ENCODE measurements at places on chromosomes 7 and 10.

DNA sequence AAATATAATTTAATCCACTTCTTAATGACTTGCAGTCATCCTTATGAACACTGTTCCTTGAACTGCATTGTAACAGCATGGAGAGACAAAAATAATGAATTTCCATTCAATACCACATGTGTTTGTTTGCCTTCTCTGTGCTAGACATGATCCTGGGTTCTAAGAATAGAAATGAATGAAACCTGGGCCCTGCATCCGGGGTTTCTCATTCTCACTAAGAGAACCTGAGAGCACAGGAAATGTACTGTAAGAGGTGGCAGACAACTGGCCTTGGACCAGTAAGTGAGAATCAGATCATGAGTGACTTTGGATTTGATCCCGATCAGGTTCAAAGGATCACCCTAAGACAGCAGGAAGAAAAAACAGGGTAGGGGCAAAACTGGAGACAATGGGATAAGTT, 37.2 kb upstream of the CUL1 start:
- no peak for DNase-seq

- no peak for DNase-seq
Measured at GRCh38 chr7:5296611-5297226, 14.0 kb downstream of the SLC29A4 start.

DNA sequence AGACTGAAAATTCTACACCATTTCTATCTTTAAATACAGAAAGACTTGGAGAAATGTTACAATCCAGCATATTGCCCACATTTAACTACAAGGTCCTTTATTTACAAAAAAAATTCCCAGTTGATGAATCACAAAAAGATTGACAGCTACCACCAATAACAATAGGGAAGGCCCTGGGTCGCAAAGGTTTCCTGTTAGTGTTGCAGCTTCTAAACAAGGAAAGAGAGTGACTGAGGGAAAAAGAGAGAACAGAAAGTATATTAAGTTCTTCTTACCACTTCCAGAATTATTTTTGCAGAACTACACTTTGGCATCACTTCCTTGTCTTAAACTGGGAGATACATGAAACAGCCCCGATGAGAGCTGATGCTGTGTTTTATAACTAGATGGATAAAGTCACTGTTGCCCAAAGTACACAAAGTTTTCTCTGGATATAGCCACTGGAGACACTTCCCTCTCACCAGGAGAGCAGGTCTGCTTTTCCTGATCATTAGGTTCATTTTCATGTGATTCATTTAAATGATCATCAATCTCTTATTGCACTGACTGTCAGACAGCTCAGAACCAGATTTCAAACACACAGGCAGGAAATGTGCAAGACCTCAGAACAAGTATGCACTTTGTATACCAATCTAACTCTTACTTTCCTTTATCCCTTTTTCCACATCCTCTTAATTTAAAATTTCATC, 57.0 kb downstream of the SHTN1 start:
- peak; percentile 6 for DNase-seq

DNA sequence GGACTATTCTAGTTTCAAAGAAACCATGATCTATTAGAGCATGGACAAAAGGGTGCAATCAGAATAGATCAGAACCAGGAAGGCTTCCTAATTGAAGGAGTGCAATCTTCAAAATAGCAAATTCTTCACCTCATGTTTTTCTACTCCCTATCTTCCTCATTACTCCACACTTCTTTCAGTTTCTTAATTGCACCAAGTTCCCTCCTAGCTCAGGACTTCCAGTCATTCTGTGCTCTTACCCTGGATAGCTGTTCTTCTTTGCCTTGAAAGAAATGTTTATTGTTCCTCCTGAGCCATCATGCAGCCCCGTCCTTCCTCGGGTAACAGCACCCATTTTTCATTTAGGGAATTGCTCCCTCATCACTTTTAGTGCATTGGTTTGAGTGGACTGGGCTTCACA, 23.1 kb downstream of the TRPV5 start:
- no peak for DNase-seq

- DNase-seq: no peak
Measured at GRCh38 chr7:631291-631711, 95.2 kb upstream of the DNAAF5 start.

DNA sequence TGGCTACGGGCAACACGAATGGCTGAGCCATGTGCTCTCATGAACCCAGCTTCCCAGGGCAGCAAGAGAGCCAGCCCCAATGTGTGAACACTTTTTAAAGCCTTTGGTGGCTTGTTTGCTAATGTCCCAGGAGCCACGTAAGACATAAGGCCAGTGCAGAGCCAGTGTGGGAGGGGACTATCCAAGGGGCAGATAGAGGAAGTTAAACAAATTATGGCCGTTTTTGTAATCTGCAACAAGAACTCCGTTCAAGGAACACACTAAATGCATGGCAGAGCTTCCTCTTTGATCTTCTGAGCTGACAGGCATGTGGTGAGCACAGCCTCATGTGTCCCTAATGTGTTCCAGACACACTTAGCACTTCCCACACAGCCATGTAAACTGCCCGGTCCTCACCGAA, 133.3 kb downstream of the TEX36 start:
- DNase-seq: no peak

DNA sequence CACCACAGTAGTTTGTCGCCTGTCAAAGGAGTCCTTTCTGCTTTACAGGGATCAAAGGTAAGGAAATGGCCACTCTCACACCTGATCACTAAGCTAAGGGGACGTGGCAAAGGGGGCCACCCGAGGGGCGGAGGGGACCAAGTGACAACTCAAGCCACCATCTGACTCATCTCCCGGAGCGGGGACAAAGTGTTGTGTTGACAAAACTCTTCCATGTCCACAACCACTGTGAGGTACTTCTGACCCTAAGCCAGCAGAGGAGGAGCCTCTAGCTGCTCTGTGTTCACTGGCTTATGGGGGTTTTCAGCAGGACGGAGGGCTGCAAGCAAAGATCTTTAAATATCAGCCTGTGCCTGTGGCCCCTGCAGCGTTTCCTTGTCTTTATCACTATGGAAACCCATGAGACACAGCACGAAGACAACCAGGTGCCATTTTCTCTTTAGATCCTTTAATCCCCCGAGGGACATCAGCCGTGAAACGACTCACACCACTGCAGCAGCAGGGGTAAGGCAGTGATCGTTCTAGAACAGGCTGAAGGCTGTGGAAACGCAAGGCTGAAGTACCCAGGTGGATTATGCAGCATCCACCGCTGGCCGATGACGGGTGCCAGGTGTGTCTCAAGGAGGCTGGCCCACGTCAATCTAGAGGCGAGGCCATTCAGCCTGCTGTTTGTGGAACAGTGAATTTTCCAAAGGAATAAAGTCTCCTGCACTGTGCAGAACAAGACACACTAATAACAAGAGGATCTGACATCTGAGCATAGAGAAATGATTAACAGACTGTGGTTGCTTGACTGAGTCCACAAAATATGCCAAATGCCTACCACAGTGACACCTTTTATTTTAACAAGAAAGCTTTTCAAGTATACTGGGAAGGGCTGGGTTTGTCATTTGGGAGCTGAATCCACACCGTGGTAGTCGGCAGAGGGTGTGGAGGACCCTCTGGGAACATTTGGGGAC, 26.6 kb upstream of the DDC start:
- no peak for DNase-seq

DNA sequence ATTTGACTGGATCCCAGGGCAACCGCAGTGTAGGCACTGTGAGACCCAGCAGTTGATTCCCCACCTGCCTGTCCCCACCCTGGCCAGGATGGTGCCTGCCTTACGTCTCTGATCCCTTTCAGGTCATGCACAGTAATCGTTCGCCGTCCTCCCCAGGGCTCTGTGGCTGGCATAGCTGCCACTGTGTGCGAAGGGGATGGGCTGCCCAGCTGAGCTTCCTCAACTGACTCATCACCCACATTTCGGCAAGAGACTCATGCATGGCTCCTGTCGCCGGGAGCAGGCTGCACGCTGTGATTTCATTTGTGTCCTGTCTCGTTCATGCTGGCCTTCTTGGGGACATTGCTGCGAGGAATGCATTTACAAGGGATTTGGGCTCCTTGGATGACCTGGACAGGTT, 252.4 kb downstream of the KLF6 start:
- no peak for DNase-seq

- DNase-seq: no peak
Measured at GRCh38 chr7:16939161-16939560, 57.4 kb upstream of the AGR3 start.

GRCh38 chr10:112115781-112116385, 67.7 kb downstream of the GPAM start:
- peak; percentile 77 for DNase-seq

GRCh38 chr10:69467928-69468750, 16.9 kb downstream of the TSPAN15 start:
- no peak for DNase-seq

- no peak for DNase-seq
Measured at GRCh38 chr10:129956876-129957673, 7.0 kb downstream of the EBF3 start.

DNA sequence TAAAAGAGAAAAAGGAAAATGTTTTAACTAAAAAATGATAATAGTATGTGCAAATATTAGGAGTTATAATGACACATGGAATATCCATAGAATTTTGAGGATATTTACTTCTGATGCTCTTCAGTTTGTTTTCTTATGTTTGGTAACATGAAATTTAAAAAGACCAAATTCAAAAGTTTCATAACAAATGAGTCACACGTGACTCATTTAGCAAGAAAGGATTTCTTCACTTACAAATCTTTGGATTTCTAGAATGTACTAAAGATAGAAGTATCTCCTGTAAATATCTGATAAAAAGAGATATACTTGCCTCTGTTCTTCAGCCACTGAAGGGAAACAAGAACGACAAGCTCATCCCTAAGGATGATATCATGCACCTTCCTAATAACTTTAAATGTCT, 774.5 kb upstream of the LRRTM3 start:
- no peak for DNase-seq

GRCh38 chr7:125878988-125879387, 949.4 kb upstream of the POT1 start:
- DNase-seq: no peak

GRCh38 chr10:102791754-102792395, 45.3 kb downstream of the CYP17A1 start:
- peak; percentile 34 for DNase-seq

- no peak for DNase-seq
Measured at GRCh38 chr7:85566095-85566794, 379.4 kb upstream of the SEMA3D start.

GRCh38 chr10:101071267-101071884, 9.6 kb downstream of the KAZALD1 start:
- DNase-seq: no peak

GRCh38 chr7:152674860-152675758, 832 bp downstream of the XRCC2 start:
- no peak for DNase-seq

DNA sequence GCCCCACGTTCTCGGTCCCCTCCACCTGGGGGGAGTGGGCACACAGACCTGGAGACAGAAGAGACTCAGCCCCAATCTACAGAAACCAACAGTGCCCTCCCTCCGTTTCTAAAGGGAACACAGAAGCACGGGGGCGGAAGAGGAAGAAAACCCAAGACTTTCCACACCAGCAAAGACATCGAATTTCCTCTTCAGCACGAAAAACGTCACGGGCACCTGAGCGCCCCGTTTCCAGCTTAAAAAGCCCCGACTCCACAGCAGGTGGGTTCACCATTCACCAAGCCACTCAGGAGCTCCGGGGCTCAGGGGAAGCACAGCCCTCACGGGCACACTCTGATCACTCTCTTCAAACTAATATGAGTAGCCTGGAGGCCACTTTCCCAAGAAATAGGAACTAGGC, 19.6 kb downstream of the NUDT1 start:
- DNase-seq: no peak

DNA sequence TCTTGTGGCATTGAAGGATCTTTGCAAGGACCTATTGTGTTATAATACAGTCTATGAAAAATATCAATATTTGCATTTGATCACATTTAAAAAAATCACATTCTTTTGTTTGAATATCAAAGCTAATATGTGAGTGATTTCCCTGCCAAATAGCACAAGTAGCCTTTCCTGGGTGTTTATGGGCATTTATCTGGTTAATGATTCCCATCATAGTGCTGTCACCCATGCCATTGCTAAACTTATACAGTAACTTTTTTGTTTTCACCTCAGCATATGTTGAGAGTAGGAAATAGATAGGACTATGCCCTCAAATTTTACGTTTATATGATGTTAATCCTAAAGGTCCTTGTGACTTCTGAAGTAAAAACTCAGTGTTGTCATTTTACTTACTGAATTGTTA, 136.9 kb downstream of the CFTR start:
- no peak for DNase-seq

DNA sequence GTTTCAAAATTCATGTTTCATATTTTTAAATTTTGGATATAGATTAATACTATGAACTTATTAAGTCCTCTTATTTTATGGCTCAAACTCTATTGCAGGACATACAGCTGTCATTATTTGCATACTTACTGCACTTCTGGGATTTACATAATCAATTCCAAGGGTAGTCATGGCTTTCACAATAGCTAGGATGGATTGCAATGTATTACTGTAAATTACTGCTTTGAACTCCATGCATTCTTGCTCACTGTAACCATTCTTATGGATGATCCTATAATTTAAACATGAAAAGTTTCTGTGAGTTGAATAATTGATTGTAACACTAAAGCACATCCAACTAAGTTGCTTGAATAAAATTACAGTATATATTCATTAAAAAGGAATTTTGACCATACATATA, 23.5 kb downstream of the GNAT3 start:
- no peak for DNase-seq

- DNase-seq: no peak
Measured at GRCh38 chr7:137576481-137576880, 232.9 kb upstream of the PTN start.

- no peak for DNase-seq
Measured at GRCh38 chr7:3218411-3219225, 82.4 kb upstream of the SDK1 start.

- DNase-seq: peak; percentile 40
Measured at GRCh38 chr7:88224601-88225275, 4.9 kb upstream of the SRI start.

- DNase-seq: no peak
Measured at GRCh38 chr10:70602665-70603448, at the start of gene PRF1. Gene PRF1, minus strand, starts transcription at chr10:70602741. Its CDS starts 1,839 bp downstream, at chr10:70600902.

GRCh38 chr10:34904191-34904590, 89.1 kb upstream of the PARD3 start:
- no peak for DNase-seq

- DNase-seq: no peak
Measured at GRCh38 chr7:30846378-30846777, 65.3 kb upstream of the AQP1 start.

- DNase-seq: no peak
Measured at GRCh38 chr7:113314594-113314993, 196.2 kb upstream of the SMIM30 start.

- DNase-seq: no peak
Measured at GRCh38 chr7:118013252-118014010, 140.2 kb upstream of the CTTNBP2 start.
